ENCODE measurements at places on chromosomes 7 and 10.
A peak's percentile ranks its signal among the peaks of the same experiment; 100 is the strongest.

DNA sequence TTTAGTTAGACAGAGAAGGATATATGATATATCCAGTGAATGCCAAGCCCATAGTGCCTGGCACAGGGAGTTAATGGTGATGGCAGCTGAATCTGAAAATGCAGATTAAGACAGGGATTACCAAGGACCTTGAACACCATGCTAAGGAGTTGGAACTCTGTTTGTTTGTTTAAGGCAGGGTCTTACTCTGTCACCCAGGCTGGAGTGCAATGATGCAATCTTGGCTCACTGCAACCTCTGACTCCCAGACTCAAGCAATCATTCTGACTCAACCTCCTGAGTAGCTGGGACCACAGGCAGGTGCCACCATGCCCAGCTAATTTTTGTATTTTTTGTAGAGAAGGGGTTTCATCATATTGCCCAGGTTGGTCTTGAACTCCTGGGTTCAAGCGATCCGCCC is 1.6 kb downstream of the AKR1D1 start:
- no peak for DNase-seq

GRCh38 chr10:114932945-114933344 is 5.0 kb upstream of the TRUB1 start:
- no peak for DNase-seq

DNA sequence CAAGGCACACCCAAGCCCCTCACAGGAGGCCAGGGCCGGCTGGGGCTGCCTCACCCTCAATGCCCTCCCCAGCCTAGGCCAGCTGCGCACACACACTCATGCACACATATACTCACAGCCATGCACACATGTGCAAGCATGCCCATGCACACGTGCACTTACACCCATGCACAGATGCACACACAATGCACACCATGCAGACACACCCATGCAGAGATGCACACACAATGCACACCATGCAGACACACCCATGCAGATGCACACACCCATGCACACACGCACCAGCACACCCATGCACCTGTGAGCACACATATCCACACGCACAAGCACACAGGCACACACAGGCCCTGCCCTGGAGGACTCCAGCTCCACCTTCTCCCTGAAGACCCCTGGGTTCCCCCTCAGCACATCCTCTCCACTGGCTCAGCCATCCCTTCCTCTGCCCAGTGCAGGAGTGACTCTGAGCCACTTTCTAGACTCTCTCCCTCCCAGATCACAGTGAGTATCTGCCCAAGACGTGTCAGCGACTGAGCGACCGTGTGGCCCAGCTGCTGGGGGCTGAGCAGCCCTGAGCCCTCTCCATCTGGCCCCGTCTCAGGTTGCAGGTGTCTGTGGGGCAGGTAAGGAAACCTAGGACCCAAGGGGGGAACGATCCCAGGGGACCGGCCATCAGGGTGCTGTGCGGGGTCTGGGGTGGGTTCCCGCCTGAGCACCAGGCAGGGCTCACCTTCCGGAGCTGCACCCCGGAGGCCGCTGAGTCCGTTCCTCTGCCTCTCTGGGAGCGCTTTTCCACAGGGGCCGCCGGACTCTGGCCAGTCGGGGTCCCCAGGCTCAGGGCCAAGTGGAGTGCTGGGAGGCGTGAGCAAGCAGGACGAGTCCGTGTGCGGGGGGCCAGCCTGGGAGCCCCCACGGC is 25.8 kb downstream of the AP5Z1 start:
- no peak for DNase-seq

- no peak for DNase-seq
Measured at GRCh38 chr10:16271571-16271970, 165.2 kb upstream of the PTER start.

DNA sequence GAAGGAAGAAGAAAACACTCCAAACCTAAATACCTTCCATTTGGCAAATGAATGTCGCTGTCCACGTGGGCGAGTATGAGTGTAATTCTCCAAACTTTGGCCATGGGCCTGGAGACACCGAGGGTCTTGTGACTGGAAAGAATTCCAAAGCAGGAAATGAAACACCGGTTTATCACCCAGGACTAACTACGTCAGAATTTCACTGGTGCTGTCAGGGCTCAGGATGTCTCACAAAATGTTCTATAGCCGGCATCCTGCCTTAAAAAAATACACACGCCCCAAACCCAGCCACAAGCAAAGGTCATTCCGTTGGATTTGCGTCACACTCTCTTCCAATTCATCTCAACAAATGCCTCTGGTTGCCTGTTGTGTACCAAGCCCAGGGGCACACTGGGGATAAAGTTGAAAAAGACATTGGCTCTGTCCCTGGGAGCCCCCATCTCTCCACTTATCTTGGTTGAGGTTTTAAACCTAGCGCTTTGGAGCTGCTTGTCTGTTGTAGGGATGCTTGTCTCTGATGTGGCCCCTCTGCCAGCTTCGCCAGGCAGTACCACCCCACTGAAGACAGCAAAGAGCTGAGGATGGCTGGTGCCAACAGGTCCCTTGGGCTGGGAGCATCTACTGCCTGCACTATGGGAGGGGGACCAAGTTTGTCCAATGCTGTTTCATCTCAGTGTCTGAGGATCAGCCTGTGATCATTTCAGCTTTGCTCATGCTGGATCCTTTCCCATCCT is 31.2 kb downstream of the GSTO2 start:
- DNase-seq: no peak

DNA sequence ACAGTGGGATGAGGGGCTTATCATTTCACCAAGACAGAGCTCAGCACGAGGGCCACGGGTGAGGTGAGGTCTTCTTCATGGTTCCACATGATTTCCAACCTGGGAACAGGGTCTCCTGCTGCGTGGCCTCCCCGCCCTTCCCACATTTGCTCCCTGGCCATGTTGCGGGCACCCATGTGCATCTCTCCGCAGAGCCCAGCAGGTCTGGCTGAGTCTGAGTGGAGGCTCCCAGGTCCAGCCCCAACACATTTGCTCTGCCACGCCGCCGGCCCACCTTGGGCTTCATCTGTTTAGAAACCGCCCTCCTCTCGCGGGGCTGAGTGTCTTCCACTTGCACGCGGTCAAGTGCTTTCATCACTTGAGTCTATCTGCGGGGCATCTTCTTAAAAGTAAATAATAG is 14.8 kb upstream of the PRKAR1B start:
- DNase-seq: no peak

DNA sequence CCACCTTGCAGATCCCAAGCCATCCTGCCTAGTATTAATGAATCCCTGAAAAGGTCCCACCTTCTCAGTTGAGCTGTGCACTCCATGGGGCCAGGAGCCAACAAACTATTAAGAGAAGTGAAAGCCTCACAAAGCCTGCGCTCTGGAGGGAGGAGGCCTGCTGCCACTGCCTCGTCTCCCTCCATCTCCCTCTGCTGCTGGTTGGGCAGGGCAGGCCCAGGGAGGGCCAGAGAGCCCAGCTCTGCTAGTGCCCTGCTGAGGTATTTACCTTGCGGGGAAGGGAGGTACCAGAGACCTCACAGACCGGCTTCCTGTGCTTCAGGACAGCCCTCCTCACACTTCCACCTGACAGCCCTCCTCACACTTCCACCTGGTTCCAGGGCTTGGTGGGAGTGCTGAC is 171.5 kb downstream of the SH3PXD2A start:
- no peak for DNase-seq

DNA sequence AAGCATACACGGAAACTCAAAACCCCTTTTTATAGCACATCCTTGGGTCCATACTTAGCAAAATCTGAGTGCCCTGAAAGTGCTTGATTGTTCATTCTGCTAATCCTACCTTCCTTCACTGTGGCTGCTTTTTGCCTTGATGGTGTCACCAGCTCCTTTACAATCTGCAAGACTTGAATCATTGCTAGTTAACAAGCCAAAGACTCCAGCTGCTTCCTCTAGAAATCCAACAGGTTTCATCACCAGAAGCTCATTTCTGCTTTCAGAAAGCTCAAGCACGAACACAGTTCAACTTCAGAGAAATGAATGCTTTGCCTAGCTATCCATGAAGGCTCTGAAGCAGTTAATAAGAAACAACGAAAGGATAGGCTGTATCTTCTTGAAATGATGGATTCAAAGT is 38.0 kb downstream of the USP6NL start:
- peak; percentile 55 for DNase-seq

- no peak for DNase-seq
Measured at GRCh38 chr10:62560201-62560819, 186.1 kb downstream of the ZNF365 start.

DNA sequence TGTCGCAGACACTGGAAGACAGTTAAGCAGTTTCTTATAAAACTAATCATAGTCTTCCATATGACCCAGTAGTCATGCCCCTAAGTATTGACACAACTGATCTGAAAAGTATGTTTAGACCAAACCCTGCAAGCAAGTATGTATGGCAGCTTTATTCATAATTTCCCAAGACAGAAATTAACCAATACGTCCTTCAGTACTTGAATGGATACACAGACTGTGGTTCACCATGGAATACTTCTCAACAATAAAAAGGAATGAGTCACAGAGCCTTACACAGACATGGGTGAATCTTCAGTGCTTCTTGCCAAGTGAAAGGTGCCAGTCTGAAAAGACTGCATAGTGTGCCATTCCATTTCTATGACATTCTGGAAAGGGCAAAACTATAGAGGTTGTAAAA is 50.2 kb upstream of the AKR1E2 start:
- no peak for DNase-seq

DNA sequence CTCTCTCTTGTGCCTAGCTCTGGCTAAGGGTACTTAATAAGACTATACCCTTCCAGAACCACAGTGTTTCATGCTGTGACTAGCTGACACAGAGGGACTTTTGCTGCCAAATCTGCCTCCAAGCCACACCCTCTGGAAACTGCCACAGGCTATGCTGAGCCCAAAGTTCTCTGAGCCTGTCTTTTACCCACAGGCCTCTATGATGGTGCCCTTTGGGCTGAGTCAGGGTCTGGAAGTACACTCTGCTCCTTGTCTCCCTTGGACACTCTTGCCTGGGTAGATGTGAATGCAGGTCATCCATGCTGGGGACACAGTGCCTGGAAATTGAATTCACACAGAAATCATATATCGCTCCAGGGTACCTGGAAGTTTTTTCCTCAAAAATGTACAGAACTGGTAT is 22.6 kb downstream of the DYDC1 start:
- no peak for DNase-seq

- DNase-seq: no peak
Measured at GRCh38 chr7:21718391-21718790, 175.6 kb downstream of the DNAH11 start.

DNA sequence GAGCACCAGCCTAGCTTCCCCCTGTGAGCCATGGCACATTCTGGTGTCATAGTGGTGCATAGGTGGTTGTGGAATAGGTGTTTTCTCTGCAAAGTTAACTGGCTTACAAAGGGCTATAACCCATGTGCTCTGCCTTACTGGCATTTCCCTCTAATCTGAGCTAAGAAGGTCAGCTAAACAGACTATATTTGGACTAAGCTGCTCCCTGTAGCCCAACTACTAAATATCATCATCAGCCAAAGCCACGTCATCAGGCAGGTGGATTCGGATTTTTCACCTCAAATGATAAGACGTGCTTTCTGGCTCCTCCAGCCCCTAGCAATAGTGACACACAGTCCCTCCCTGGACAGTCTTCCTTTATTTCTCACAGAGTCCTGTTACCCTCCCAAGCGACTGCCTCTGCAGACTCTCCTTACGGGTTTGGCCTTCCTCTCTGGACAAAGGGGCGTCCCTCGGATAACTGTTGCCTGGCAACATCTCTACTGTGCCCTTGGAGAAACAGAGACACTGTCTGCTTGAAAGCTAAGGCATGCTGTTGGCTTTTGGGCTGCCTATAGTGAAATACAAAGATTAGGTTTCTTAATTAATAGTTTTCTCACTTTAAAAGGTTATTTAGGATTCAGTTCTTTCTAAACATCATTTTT is 9.1 kb downstream of the SLC13A4 start:
- DNase-seq: no peak

DNA sequence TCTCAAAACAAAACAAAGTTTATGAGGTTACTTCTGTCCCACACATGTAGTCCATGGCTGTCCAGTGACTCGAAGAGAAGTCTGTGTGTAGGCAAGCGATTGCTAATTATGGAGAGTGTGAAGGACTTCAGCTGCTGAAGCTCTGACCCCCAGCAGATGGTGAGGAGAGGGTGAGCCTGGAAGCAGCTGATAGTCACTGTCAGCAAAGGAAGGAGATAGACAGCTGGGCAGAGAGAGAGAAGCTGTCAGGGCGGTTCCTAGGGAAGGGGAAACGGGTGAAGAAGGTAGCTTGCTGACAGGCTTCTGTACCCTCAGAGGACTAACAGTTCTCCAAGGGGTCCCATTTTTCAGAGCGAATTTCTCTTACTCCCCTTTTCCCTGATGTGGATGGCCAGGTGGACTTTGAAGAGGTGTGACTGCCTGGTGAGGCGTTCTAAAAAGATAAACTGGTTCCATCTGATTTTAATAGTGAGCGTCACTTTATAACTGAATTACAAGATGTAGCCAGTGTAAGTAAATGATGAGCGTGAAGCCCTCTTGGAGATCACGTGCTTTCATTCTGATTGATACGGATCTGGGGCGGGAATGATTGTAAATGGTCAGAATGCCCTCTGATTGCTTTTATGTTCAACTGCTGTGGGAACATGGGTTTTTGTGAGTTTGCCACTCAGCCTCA is 12.1 kb downstream of the ZSCAN21 start:
- DNase-seq: no peak

GRCh38 chr10:30434273-30435072 is 489 bp downstream of the MAP3K8 start:
- peak; percentile 89 for DNase-seq

DNA sequence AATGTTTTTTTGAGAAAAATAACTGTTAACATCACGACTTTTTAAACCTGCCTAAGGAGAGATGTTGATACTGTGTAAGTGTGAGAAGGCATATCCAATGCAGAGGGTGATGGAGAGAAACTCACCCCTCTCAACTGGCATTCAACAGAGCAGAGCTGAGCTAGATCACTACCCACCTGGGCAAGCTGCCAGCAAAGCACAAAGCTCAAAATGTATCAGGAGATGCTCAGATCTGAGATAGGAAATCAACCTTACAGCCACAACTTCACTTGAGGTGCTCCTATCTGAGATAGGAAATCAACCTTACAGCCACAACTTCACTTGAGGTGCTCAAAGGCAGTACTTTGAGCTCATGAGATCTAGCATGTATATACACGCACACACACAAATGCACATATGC is 151.5 kb upstream of the PDE1C start:
- DNase-seq: no peak

DNA sequence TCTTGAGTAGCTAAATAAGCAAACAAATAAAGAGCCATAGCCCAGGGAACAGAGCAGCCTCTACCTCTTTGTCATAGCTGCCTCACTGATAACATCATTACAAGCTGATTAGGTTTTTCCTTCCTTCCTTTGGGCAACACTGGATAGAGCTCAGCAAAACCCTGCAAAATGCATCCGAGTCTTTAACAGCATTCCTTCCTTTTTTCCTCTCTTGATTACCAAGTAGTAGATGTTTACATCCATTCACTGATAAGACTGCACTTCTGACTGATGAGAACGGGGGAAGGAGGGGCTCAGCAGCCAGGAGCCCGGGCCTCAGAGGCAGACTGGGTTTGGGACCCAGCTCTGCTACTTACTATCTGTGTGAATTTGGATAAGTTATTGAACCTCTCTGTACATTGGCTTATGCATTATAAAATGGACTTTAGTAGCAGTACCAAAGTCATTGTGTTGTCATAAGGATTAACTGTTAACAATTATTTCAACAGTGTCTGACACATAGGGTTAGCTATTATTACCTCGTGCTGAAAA is 214.2 kb downstream of the ANK3 start:
- DNase-seq: no peak

Data from B cell (primary cell).